Tibial nerve (tissue), 4 donors: ENCODE measurements at places on chromosomes 4 and X. TPM values are rescaled to one million over a fixed set of nuclear protein-coding genes. Genes with fewer than 3 reads are reported as not detected.

S100G gene
- not detected for total RNA-seq

TAF7L gene
- total RNA-seq: 0.90 TPM

LUZP4 gene
- total RNA-seq: not detected

MAGIX gene
- total RNA-seq: 8.1 TPM

OTUD6A gene
- not detected for total RNA-seq

PABPC1L2B gene
- total RNA-seq: not detected
